SHP77 (cell line): ENCODE measurements at places on chromosomes 1 and 21.

DNA sequence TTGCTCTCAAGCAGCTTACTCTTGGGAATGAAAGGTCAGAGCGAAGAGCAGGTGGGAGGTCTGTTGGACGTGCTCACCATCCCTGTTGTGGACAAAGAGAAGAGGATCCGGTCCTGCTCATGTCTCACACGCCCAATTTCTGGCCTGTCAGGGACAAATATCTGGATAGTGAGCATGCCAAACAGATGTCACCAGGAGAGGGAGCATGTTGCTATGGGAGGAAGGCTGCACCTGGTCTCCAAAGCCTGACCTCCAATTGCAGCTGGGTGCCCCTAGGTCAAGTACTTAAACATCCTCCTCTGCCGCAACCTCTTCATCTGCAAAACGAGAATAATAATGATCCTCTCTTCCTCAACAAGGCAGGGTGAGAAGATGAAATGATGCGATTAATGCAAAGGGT is 53.4 kb downstream of the DMRTA2 start:
- peak; percentile 46 for DNase-seq

DNA sequence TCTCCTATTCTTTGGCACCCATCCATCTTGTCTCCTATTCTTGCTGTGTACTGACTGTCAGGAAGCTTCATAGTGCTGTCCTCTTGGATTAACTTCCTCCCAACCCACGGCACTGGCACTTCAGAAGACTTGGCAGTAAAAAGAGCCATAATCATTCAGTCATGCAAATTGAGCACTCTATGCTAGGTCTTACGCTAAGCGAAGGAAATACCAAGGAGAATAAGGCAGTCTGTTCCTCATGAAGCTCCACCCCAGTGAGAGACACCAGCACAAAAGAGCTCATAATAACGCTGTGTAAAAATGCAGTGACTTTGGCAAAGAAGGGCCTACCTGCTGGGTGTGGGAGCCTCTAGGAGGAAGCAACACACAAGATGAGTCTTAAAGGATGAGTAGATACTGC is 67.1 kb downstream of the GFI1 start:
- DNase-seq, result no peak

- DNase-seq, result no peak
Measured at GRCh38 chr1:182608236-182608635, 4.0 kb upstream of the RGS16 start.

DNA sequence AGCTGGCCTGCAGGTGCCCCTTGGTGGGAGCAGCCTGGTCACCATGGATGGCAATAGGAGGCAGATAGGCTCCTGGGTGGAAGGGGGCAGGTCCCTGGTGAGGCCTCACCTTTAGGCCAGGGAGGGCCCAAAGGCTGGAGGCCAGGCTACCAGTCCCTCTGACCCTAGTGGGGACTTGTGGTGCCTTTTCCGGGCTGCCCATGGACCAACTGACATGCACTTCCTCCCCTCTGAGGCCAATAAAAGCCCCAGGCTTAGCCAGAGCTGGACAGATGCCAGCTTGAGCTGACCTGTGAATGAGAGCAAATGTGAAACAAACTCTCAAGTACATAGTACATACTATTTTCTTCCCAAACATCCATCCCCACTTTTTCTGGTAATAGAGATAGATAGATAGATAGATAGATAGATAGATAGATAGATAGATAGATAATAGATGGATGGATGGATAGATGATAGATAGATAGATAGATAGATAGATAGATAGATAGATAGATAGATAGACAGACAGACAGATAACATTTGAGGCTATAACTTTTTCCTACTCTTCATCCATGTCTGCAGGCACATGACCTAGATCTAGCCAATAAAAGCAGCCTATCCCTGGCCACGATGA is 9.2 kb upstream of the CTTNBP2NL start:
- DNase-seq, result no peak

- DNase-seq, result no peak
Measured at GRCh38 chr1:116290085-116290705, 82.8 kb upstream of the ATP1A1 start.

DNA sequence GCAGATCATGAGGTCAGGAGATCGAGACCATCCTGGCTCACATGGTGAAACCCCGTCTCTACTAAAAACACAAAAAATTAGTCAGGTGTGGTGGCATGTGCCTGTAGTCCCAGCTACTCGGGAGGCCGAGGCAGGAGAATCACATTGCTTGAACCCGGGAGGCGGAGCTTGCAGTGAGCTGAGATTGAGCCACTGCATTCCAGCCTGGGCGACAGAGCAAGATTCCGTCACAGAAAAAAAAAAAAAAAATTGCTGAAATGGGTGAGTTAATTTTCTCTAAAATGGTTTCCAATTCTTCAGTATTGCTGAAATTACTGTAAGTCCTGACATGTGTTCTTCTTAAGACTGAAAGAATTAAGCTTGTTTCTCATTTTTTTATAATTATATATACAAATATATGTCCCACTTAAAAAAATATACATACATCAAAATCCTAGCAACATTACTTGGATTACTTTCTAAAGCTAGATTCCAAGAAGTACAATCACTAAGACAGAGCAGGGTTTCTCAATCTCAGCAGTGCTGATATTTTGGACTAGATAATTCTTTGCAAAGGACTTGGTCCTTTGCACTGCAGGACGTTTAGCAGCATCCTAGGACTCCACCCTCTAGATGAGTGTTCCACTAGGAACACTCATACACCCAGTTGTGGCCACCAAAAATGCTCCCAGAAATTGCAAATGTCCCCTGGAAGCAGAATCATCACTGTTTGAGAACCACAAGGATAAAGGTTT is 24.8 kb downstream of the ZNHIT6 start:
- DNase-seq, result no peak

DNA sequence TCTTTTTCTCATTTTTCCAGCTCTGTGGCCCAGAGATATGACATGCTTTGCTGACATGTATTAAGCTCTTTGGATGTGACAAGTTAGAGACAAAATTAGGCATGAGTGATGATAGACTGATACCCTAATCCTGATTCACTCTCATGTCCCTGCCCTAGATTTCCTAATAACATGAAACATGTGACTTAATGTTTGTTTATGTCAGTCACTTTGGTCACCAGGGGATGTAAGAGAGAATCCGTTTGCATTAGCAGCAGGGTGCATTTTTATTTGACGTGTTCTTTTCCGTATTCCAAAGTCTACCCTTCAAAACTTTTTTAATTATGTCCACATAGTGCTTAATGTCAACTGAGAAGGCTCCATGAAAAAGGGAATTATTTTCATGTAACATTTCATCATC is 192.4 kb downstream of the HMCN1 start:
- no peak for DNase-seq

GRCh38 chr1:198496216-198497143 is 44.0 kb downstream of the ATP6V1G3 start:
- DNase-seq, result no peak

- DNase-seq, result no peak
Measured at GRCh38 chr1:87927391-87928280, 599.0 kb downstream of the LMO4 start.

- no peak for DNase-seq
Measured at GRCh38 chr1:5812295-5812694, 179.9 kb downstream of the NPHP4 start.

DNA sequence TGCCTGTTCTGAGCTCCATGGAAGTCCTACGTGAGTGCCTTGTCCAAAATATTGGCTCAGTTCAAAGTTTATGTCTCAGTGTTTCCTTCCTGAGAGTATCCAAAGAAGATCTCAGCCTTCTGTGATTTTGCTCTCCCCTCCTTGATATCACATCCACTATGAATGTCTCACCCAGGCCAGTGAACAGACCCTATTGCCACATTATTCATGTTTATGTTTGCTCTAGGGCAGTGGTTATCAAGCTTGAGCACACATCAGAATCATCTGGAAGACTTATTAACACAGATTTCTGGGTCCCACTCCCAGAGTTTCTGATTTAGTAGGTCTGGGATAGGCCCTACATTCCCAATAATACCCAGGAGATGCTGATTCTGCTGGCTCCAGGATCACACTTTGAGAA is 145.0 kb upstream of the FGGY start:
- no peak for DNase-seq

GRCh38 chr21:45482899-45483821 is 59.1 kb downstream of the SLC19A1 start:
- DNase-seq, result no peak
